ENCODE measurements at places on chromosomes 11 and 22. TPM values are rescaled to one million over a fixed set of nuclear protein-coding genes. Genes with fewer than 3 reads are reported as not detected.

- DNase-seq, result no peak
Observed at GRCh38 chr11:70124321-70125000, 46.3 kb downstream of the ANO1 start.

DNA sequence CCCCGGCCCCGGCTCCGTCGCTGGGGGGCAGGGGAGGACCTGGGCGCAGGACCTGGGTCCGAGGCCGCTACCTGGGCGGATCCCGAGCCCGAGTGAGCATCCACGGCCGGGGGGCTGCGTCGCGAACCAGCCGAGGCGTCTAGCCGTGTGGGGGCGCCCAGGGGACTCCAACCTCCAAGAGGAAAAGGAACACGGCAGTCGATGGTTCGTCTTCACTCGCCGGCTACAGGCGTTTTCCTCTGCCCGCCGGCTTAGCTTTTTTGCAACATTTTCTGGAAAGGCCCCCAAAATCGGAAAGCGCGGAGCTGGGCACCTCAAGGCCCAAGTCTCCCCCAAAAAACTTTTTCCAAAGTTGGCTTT lies 666 bp downstream of the PDGFB start:
- DNase-seq, result no peak

GRCh38 chr11:6443269-6444003 lies 2.6 kb upstream of the HPX start:
- DNase-seq, result peak; percentile 47

GRCh38 chr11:72525466-72525865 lies 91.1 kb upstream of the CLPB start:
- DNase-seq, result no peak

The ZNRD2 gene
- 57.0 TPM for total RNA-seq

DNA sequence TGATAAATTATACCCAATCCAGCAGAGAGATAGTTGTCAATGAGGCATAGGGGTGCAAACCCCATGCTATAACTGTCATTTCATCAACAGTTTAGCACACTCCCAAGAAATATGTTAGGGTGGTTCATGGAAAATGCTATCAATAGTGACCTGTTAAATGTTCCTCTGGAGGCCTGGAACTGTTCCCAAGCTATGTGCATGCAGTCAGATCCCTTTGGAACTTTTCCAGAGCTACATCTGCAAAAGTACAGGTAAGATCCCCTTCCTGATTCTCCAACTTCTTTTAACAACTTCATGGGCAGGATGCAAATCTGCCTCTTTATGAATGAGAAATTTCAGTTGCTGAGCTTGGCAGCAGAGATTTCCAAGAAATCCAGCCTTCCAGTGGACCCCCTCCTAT lies 27.2 kb downstream of the ABTB2 start:
- DNase-seq, result no peak

GRCh38 chr11:23404225-23405160 lies 544.2 kb upstream of the CCDC179 start:
- no peak for DNase-seq

- DNase-seq, result no peak
Observed at GRCh38 chr22:48402591-48403031, 1425.1 kb downstream of the BRD1 start.

The GPHA2 gene
- total RNA-seq, result not detected

- no peak for DNase-seq
Observed at GRCh38 chr11:95912902-95913560, 10.9 kb downstream of the MTMR2 start.

- DNase-seq, result no peak
Observed at GRCh38 chr22:36323855-36324331, 63.9 kb downstream of the MYH9 start.

The OR2D2 gene
- not detected for total RNA-seq

DNA sequence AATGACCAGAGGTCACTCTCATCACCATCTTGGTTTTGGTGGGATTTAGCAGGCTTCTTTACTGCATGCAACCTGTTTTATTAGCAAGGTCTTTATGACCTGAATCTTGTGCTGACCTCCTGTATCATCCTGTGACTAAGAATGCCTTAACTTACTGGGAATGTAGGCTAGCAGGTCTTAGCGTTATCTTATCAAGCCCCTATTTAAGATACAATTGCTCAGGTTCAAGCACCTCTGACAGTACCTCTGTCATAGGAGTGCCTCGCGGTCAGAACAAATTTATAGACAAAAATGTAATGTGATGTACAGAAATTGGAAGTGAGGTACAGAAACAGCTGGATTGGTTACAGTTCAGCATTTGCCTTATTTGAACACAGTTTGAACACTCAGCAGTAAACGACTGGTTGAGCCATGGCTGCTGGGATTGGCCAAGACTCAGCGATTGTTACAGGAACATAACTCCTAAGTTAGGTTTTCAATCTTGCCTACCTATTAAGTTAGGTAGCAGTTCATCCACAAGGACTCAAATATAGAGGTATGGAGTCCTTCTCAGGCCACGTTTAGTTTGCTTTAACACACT lies 16.1 kb upstream of the TMEM123 start:
- DNase-seq, result no peak

GRCh38 chr11:85718991-85719807 lies 33.2 kb upstream of the CCDC89 start:
- peak; percentile 99 for DNase-seq

- DNase-seq, result peak; percentile 33
Observed at GRCh38 chr11:44747316-44747715, 20.6 kb downstream of the TSPAN18 start.

The MIOX gene
- not detected for total RNA-seq

GRCh38 chr22:27267145-27267544 lies 534.4 kb downstream of the MN1 start:
- no peak for DNase-seq

GRCh38 chr11:1878137-1879031 lies 13.3 kb downstream of the PRR33 start:
- no peak for DNase-seq

- DNase-seq, result no peak
Observed at GRCh38 chr11:75718419-75719339, 1.0 kb downstream of the MOGAT2 start.

- DNase-seq, result peak; percentile 4
Observed at GRCh38 chr22:38572065-38572464, 2.1 kb upstream of the DMC1 start.

Data from A172 (cell line).